H9 (cell line): ENCODE measurements at places on chromosomes 7 and 10.
A peak's percentile ranks its signal among the peaks of the same experiment; 100 is the strongest.

GRCh38 chr10:49614242-49615198, 683 bp downstream of the CHAT start:
- DNase-seq = peak; percentile 32

DNA sequence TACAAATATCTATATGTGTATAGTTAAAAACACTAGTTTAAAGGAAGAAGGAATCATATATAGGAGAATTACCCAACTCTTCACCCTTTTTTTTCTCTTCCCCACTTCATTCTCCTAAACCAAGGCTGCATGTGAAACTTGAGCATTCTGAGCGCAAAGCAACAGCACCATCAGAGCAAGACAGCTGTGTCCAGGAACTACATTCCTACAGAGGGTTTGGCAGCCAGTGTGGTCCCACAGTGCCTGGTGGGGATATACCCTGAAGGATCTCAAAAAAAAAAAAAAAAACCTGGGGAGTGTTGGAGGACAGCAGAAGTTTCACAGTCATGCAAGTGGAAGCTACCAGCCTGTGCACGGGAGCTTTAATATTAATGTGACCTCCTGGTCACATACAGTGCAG, 310.4 kb downstream of the CTNNA3 start:
- DNase-seq = no peak

- no peak for DNase-seq
Observed at GRCh38 chr7:130384841-130385599, 4.7 kb downstream of the CPA1 start.

- DNase-seq = no peak
Observed at GRCh38 chr10:95655571-95656290, 780 bp downstream of the ALDH18A1 start.

DNA sequence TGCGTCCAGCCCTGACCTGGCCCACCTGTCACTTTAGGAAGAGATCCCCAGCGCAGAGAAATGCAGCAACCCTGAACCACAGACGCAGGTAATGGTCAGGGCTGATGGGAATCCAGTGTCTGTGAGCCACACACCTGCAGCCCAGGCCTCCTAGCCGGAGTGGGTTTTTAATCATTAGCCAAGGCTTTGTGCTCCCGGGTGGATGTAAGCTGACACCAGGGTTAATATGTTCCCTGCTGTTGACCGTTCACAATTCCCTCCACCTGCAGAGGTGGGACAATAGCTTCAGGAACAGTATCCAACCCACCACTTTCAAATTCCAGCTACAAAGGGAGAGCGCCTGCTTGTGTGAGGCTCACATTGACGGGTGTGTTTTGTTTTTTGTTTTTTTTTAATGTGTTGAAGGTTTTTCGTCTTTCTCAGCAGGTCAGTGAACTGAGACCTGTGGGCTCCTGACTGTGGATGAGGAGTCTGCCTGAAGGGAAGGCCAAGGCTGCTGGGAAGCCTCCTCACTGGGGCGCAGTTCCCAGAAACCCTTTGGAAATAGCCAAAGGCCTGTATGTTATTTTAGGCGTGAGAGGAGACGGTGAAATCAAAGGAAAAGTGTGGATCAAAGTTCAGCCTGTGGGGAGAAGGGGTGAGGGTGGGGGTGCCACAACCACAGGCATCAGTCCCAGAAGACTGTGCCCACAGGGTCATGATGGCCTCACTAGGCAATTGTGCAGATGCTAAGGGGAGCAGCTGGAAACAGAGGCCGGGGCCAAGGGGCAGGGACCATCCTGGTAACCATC, 111.1 kb downstream of the TNS3 start:
- peak; percentile 76 for DNase-seq

- peak; percentile 34 for DNase-seq
Observed at GRCh38 chr7:46215987-46216567, 295.0 kb upstream of the IGFBP3 start.

DNA sequence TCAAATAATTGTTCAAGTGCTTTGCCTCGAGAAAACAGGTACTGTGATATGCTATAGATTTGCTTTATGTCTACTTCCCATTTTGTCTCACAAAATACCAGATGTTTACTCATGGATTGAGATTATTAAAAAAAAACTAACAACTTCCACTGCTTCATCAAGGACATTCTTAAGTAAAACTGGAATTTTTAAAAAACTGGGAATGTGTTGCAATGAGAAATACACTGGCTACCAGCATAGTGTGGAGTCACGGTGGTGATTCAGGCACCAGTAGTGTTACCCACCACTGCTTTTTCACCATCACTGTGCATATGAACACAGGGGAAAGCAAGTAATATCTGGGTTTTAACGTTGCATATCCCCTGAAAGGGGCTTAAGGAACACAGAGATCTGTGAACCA, 21.2 kb downstream of the FIGNL1 start:
- no peak for DNase-seq

GRCh38 chr7:137342828-137343261, 688 bp downstream of the PTN start:
- DNase-seq = no peak

DNA sequence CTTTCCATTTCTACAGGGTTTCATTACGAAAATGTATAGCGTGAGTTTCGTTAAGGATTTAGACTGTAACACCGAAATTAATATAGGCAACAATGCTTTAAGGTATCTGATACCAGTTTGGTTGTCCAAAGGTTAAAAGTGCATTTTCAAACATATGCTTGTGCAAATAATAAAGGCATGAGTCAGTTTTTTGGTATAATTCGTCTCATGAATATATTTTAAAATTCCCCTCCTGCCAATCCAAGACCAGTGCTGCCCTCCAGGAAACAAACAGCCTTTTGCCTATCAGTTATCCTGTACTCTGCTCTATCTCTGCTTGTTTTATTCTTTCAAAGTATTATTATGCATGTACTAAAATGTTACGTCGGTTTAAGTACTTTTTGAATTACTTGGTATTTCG, 2.0 kb downstream of the LCOR start:
- DNase-seq = no peak

GRCh38 chr10:124562425-124563060, 100.9 kb downstream of the LHPP start:
- no peak for DNase-seq

DNA sequence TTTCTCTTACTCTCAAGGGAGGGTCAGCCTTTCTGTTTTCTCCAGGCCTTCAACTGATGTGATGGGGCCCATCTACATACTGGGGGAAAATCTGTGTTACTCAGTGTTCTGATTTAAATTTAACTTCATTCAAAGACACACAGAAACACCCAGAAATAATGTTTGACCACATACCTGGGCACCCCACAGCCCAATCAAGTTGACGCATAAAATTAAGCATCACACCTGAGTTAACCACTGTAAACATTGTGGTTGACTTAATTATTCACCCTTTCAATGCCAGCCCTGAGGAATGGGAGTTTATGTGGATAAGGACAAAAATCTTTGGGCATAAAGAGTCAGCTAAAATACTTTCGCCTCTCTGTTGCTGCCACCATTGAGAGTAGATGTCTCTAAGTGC, 10.0 kb upstream of the CHN2 start:
- DNase-seq = no peak

DNA sequence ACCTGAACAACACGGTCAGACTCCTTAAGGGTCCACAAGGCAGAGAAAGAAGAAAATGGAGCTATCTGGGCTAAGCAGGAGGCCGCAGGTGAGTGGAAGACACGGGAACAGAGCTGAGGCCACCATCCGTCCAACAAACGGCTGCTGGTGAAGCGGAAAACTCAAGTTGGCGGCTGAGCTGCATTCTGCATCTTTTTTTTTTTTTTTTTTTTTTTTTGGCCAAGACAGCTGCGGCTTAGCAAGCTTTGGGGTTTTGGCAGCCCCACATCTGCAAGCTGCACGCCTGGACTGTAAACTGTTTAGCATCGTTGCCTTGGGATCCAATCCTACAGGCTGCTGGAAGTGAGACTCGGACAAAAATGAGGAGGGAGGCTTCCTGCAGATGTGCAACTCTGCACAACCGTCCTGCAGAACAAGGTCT, 37.4 kb downstream of the RGS10 start:
- no peak for DNase-seq

- DNase-seq = no peak
Observed at GRCh38 chr10:65419629-65420028, 1506.2 kb upstream of the LRRTM3 start.

- no peak for DNase-seq
Observed at GRCh38 chr10:88270871-88271713, 312.0 kb downstream of the RNLS start.

- DNase-seq = no peak
Observed at GRCh38 chr7:123208793-123209192, 9.0 kb upstream of the SLC13A1 start.

GRCh38 chr7:17093461-17093860, 205.0 kb upstream of the AHR start:
- DNase-seq = no peak

GRCh38 chr10:113921561-113922370, 67.3 kb downstream of the NHLRC2 start:
- no peak for DNase-seq

GRCh38 chr7:118087126-118087525, 96.8 kb upstream of the LSM8 start:
- no peak for DNase-seq

GRCh38 chr7:151404216-151405011, 5.4 kb downstream of the WDR86 start:
- peak; percentile 25 for DNase-seq

- peak; percentile 87 for DNase-seq
Observed at GRCh38 chr10:63866075-63866746, 345.0 kb downstream of the REEP3 start.

- peak; percentile 41 for DNase-seq
Observed at GRCh38 chr7:92916770-92917224, 80.4 kb upstream of the CDK6 start.

- no peak for DNase-seq
Observed at GRCh38 chr10:31464552-31464951, 145.5 kb downstream of the ZEB1 start.

- no peak for DNase-seq
Observed at GRCh38 chr7:45988405-45989057, 67.5 kb upstream of the IGFBP3 start.

- no peak for DNase-seq
Observed at GRCh38 chr7:113819474-113819873, 99.3 kb downstream of the PPP1R3A start.

DNA sequence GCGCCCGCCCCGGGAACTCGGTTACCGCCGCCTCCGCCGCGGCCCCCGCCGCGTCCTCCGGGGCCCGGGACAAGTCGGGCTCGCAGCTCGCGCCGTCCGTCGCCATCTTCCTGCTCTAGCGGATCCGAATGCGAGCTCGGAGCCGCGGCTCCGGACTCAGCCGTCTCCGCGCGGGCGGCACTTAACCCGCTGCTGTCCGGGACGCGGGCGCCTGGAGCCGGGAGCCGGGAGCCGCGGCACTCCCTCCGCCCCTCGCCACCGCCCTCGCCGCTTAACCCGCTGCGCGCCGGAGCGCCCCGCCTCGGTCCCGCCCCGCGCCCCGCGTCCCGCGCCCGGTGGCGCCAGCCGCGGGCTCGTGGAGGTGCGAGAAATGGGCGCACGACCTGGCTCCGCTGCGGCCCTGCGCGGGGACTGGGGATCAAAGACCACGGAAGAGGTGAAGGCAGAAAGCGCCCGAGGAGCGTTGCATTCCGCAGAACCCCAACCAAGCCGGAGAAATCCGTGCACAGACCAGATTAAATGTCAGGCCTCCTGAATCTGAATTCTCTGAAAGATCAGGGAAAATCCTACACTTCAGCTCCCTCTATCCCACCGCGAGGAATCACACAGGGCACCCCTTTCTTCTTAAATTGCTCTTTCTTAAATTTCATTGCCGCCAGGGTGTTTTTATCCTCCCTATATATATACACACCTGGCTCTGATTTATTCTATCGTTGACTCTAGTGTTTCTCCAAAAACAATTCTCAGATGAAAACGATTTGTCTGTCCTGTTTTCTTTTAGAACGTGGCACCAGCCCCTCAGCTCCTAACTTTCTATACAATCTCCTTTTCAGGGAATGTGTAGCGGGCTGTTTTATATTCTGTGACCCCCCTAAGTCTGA, at the start of gene CTTNBP2:
Gene CTTNBP2 (minus strand): TSS at position 132 of the 881 bp plus-strand sequence. CDS start 26 bp downstream, at position 106.
- peak; percentile 65 for DNase-seq
